ENCODE measurements at places on chromosomes 5 and 9.

- DNase-seq, result no peak
Observed at GRCh38 chr5:79841172-79841571, 149.9 kb downstream of the MTX3 start.

DNA sequence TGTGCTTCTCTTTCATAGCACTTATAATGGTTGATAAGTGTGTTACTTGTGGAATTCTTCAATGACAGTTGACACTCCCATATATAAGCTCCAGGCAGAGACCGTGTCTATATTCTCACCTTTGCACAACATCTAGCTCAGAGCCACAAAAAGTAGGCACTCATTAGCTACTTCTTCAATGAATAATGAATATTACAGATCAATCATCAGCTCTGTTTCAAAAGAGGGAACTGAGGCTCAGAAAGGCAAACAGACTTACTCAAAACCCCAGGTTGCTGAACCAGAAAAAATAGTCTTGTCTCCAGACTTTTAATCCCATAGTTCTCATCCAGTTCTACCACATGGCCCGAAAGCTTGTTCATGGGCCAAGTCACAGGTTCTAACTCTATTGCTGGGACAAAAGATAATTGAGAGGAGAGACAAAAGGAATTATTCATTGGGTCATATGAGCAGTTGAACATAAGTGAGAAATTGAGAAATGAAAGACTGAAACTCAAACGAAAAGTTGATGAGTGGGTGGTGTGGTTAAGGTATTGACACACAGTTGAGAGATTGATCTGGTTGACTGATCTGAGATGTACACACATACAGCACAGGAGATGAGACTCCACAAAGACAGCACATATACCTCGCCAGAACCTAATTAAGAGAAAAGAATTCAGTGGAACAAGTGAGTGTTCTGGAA is 381.6 kb downstream of the EFNA5 start:
- no peak for DNase-seq

- DNase-seq, result no peak
Observed at GRCh38 chr5:40554813-40555212, 124.9 kb upstream of the PTGER4 start.

GRCh38 chr9:935348-935965 is 41.0 kb upstream of the DMRT3 start:
- DNase-seq, result no peak

DNA sequence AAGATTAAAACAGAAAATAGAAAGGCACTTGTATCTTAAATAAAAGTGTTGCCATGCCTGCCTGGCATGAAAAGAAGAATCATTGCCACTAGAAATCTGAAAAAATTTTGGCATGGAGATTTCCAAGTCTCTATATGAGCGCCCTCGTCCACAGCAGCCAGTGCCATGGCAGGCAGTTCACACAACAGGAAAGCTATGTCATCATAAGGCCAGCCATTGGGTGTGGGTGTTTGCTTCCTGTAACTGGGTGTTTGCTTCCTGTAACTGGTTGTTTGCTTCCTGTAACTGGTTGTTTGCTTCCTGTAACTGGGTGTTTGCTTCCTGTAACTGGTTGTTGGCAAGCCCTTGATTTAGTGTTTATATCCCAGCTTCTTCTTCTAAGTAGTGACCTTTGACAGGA is 446.7 kb downstream of the IRX1 start:
- no peak for DNase-seq

All from activated CD8-positive, alpha-beta memory T cell treated with anti-CD3 and anti-CD28 coated beads for 1 hour (primary cell).